ENCODE measurements at places on chromosomes 1 and 21.

DNA sequence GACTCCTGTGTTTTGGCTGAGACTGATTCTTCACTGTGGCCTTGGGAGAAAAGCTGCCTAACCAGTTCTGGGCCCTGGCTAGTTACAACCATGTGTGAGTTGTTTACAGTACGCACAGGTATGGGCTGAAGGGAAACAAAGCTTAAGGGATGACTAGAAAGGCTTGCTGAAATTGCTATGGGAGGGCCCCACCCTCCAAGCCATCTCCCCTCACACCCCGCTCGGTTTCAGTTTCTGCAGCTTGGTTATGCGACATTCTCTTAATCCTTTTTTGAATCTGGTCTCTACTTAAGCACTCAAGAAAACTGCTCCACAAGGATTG is 43.1 kb downstream of the PBX1 start:
- no peak for DNase-seq

DNA sequence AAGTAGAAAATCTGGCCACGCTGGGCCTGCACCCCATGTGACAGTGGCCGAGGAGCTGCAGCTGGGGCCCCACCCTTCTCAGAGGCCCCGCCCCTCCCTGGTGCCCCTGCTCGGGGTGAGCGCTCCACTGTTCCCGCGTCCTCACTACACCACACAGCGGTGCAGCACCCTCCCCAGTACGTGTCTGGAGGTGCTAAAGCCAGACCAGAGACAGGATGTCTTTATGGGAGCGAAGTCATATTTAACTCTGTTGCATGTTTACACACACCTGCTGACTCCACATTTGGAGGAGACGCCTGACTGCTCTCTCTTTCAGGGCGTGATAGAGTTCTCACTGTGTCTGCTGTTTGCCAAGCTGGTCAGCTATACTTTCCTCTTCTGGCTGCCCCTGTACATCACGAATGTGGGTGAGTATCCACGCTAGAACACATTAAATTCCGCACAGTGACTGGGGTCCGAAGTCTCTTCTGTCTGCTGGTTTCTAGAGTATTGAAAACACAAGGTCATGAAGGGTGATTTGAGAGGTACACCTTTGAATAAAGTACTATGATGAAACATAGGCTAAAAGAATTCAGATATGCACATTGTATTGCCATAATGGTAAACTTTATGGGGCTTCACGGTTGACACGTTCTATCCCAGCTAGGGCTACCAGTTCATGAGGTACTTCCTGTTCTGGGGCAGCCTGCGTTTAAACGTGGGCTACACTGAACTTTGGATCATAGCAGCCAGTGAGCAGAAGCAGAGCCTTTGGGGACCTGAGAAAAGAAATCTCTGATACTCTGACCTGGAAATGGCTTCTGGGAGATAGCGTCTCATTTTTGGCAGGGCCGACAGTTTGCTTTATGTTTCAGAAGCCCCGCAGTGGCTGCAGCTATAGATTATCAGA is 48.4 kb downstream of the SLC37A1 start:
- no peak for DNase-seq

- DNase-seq: no peak
These were observed 56.0 kb upstream of the NTPCR start for GRCh38 chr1:232894436-232894835.

DNA sequence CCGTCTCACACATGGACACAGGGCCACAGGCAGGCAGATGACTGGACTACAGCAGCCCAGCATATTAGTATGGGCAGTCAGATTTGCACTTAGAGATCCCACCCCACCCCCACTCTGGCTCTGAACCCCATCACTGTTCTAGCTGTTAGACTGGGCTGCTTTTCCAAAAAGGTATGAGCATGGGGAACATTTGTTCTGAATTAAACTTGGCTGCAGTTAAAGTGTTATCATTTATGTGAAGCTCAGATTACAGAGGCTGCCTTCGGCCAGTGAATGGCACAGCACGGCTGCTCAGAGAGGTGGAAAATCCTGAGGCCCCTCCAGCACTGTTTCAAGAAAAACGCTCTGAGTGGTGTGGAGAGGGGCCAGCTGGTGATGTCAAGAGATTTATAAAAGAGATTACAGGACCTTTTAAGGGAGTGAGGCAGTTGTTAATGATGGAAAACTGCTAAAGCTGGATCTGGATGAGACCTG is 6.9 kb upstream of the NOS1AP start:
- DNase-seq: no peak

- DNase-seq: no peak
These were observed 100.8 kb downstream of the PBX1 start for GRCh38 chr1:164659621-164660411.

DNA sequence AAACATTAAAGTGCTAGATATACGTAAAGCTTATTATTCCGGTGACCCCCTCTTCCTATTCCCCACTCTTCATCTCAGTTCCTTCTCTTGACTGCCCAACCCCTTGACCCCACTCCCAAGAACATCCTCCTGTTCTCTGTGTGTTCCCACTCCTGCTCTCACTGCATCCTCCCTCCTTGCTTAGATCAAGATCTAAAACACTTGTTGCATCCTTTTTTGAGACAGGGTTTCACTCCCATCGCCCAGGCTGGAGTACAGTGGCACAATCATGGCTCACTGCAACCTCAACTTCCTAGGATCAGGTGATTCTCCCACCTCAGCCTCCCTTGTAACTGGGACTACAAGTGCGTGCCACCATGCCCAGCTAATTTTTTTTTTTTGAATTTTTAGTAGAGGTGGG is 13.5 kb downstream of the ATP2B4 start:
- DNase-seq: no peak

- DNase-seq: no peak
These were observed 10.7 kb upstream of the GPR153 start for GRCh38 chr1:6271554-6271953.

GRCh38 chr1:66445492-66446181 is 88.3 kb upstream of the SGIP1 start:
- DNase-seq: no peak

- no peak for DNase-seq
These were observed 5.1 kb downstream of the UBE2Q1 start for GRCh38 chr1:154553056-154554030.
